ENCODE measurements at places on chromosomes 16 and 17. TPM values are rescaled to one million over a fixed set of nuclear protein-coding genes. Genes with fewer than 3 reads are reported as not detected.

Gene SBK1
- not detected for total RNA-seq

DNA sequence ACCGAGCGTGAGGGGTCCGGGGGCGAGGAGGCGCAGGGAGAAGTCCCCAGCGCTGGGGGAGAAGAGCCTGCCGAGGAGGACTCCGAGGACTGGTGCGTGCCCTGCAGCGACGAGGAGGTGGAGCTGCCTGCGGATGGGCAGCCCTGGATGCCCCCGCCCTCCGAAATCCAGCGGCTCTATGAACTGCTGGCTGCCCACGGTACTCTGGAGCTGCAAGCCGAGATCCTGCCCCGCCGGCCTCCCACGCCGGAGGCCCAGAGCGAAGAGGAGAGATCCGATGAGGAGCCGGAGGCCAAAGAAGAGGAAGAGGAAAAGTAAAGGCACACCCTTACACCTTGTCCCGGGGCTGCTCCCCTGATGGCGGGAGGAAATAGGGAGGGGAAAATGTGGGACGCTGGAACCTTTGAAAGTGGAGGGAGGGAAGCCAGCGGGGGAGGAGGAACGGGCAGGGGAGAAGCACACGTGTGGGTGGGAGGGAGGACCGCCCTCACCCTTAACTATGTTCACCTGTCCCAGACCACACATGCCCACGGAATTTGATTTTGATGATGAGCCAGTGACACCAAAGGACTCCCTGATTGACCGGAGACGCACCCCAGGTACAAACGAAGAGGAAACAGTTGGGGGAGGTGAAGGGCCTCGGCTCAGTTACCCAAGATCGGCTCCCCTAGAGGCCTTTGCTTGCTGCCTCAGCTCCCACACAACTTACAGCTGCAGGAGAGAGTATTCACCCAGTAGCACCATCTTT lies 916 bp downstream of the PAGR1 start:
- no peaks in the 10 kb centered on the region for H3K27me3 ChIP-seq
- H3K36me3 ChIP-seq, result peaks cover 18% of the 10 kb centered on the region
- H3K4me1 ChIP-seq, result peaks cover 6% of the 10 kb centered on the region
- H3K4me3 ChIP-seq, result peak overlapping the region; percentile 62

DNA sequence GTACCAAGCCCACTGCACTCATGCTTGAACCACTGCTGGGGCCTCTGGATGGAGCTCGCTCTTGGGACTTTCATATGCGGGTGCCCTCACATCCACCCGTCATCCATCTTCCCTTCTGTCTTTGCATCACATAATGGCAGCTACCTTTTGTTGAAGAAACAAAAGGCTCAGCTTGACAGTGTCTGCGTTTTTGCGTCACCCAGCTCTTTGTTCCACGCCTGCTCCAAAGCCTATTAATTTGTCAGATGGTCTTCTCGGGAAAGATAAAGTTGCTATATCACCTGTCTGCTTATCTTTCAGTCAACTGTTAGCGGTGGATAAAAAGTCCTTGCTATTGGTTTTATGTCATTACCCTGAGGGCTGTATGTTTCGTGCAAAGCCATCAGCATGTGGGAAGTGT lies 18.1 kb upstream of the BCO1 start:
- H3K27me3 ChIP-seq, result no peaks in the 10 kb centered on the region
- H3K4me1 ChIP-seq, result no peaks in the 10 kb centered on the region
- no peak for DNase-seq
- H3K27ac ChIP-seq, result no peak overlapping the region
- no peaks in the 10 kb centered on the region for H3K36me3 ChIP-seq

GRCh38 chr16:50093607-50094539 lies 28.1 kb downstream of the HEATR3 start:
- no peaks in the 10 kb centered on the region for H3K27me3 ChIP-seq
- peaks cover 27% of the 10 kb centered on the region for H3K36me3 ChIP-seq
- no peaks in the 10 kb centered on the region for H3K4me1 ChIP-seq
- H3K27ac ChIP-seq, result no peak overlapping the region
- H3K4me3 ChIP-seq, result no peak overlapping the region

Gene SOCS1
- total RNA-seq, result 1.8 TPM

- H3K4me1 ChIP-seq, result peaks cover 16% of the 10 kb centered on the region
- DNase-seq, result no peak
- H3K4me3 ChIP-seq, result no peak overlapping the region
- H3K27me3 ChIP-seq, result no peaks in the 10 kb centered on the region
- H3K36me3 ChIP-seq, result peaks cover 59% of the 10 kb centered on the region
- no peak overlapping the region for H3K27ac ChIP-seq
These were observed 9.8 kb downstream of the TMEM208 start for GRCh38 chr16:67236563-67237395.

DNA sequence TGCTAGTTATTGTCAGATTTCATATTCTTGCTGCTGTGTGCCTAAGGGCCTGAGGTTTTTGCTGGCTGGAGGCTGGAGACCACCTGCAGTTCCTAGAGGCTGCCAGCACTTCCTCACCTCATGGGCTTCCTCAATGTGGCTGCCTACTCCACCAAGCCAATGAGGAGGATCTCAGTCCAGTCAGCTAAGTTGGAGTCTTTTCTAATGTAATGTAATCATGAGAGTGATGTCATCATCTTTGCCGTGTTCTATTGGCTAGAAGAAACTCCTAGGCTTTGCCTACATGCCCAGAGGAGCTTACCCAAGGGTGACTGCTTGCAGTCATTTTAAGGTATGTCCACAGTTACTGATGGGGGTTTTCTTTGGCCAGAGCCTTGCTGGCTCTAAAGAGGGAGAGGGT lies 53.0 kb downstream of the SOCS3 start:
- H3K27ac ChIP-seq, result no peak overlapping the region
- no peaks in the 10 kb centered on the region for H3K36me3 ChIP-seq
- H3K4me1 ChIP-seq, result no peaks in the 10 kb centered on the region
- no peak for DNase-seq

GRCh38 chr16:13906168-13907089 lies 13.5 kb upstream of the ERCC4 start:
- no peaks in the 10 kb centered on the region for H3K36me3 ChIP-seq
- no peak overlapping the region for H3K4me3 ChIP-seq
- DNase-seq, result no peak
- no peaks in the 10 kb centered on the region for H3K27me3 ChIP-seq

DNA sequence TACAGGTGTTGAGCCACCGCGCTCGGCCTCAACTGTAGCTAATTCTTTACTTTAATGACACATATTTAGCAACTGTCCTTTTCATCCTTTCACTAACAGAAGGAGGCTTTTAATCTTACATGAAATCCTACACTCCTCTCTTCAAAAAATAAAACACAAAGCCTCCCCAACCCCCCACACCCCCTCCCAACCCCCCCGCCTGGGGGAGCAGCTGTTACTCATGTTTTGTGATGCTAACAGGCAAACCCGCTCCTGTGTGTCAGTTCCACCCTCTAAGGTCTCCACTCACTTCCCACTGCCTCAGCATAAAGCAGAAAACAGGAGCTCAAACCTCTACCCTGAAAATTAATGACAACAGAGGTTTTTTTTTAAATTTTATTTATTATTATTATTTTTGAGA lies 55.4 kb upstream of the SLC25A19 start:
- H3K4me3 ChIP-seq, result no peak overlapping the region
- H3K27ac ChIP-seq, result no peak overlapping the region
- H3K36me3 ChIP-seq, result no peaks in the 10 kb centered on the region
- DNase-seq, result no peak

DNA sequence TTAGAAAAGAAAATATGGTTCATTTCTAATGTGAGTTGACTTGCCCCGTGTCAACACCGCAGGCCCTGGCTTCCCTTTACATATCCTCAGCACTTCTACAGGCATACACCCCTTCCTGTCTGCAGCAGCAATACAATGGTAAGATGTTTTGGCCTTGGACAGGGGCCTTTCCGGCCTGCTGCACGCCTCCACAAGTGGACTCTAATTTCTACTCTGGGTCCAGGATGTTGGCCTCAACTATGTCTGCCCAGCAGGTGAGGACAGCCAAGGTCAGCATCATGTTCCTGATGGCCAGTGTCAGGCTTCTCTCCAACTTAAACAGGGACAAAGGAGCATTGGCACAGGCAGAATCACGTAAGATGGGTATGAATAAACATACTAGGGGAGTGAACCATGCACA lies 11.0 kb downstream of the C17orf67 start:
- no peak for DNase-seq
- H3K36me3 ChIP-seq, result no peaks in the 10 kb centered on the region
- H3K27ac ChIP-seq, result no peak overlapping the region
- no peak overlapping the region for H3K4me3 ChIP-seq
- H3K27me3 ChIP-seq, result no peaks in the 10 kb centered on the region

Gene GJC1
- total RNA-seq, result 9.9 TPM

GRCh38 chr17:75720656-75721462 lies at the start of gene ITGB4:
TSS of gene ITGB4 (plus strand) at chr17:75721459. CDS start at chr17:75724704, 3,245 bp downstream.
- no peak for DNase-seq
- H3K36me3 ChIP-seq, result no peaks in the 10 kb centered on the region
- peak within 1 kb of the TSS; percentile 50 for H3K4me3 ChIP-seq
- H3K4me1 ChIP-seq, result no peaks in the 10 kb centered on the region
- H3K27ac ChIP-seq, result no peak within 1 kb of the TSS

DNA sequence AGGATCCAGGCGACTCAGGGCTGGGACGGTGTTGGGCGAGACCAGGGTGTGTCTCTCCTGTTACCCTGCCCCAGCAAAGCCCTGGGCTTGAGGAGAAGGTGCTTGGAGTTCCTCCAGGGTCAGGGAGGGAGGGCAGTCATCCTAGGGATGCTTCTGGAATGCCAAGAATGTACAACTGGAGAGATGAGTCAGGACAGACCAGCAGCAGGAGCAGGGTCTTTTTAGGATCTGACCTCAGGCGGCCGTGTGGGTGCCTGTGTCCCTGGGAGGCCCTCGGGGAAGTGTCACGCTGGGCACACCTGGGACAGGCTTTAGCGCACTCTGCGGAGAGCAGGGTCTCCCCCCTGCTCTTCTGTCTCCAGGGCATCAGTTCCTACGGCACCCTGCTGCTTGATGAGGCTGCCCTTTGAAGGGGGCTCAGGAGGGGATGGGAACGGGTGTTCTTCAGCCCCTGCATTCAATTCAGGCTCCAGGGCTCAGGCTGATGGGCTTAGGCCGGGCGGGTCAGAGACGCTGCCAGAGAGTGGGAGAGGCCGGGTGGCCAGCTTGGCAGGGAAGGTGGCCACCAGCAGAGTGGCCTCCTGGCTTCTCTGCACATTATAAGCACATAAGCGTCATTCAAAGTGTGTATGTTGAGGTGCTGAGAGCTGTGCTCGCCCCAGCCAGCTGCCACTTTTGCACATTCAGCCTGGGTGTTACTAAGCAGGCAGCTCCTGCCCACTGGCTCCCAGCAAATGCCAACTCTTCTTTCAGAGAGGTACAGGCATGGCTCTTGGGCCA lies 8.4 kb upstream of the MTSS2 start:
- H3K27me3 ChIP-seq, result no peaks in the 10 kb centered on the region
- peaks cover 77% of the 10 kb centered on the region for H3K4me1 ChIP-seq
- H3K4me3 ChIP-seq, result no peak overlapping the region
- H3K27ac ChIP-seq, result peak overlapping the region; percentile 97

- no peaks in the 10 kb centered on the region for H3K36me3 ChIP-seq
- no peak for DNase-seq
- H3K4me1 ChIP-seq, result peaks cover 2% of the 10 kb centered on the region
- H3K27ac ChIP-seq, result no peak overlapping the region
- H3K27me3 ChIP-seq, result no peaks in the 10 kb centered on the region
These were observed 6.0 kb upstream of the TLCD3A start for GRCh38 chr17:726271-726919.

Gene TOM1L2
- 39.0 TPM for total RNA-seq

Gene COPS3
- 36.6 TPM for total RNA-seq

Gene ESRP2
- total RNA-seq, result not detected

- peaks cover 10% of the 10 kb centered on the region for H3K4me1 ChIP-seq
- DNase-seq, result no peak
- H3K27ac ChIP-seq, result no peak overlapping the region
- no peaks in the 10 kb centered on the region for H3K36me3 ChIP-seq
- H3K27me3 ChIP-seq, result no peaks in the 10 kb centered on the region
These were observed 3.7 kb upstream of the ERN1 start for GRCh38 chr17:64133546-64134215.

DNA sequence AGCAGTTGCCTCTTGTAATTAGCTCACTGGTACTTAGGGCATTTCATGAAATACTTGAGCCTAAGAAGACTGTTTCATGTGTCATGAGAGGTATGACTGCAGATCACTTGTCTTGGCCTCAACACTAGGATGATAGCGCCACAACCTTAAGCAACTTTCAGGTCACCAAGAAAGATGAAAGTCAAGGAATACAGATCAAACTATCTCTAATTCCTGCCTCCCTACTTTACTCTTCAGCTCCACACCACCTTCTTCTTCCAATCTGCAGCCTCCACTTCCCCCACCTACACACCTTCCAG lies 28.0 kb downstream of the GNA13 start:
- no peaks in the 10 kb centered on the region for H3K27me3 ChIP-seq
- DNase-seq, result no peak
- H3K4me3 ChIP-seq, result no peak overlapping the region
- no peak overlapping the region for H3K27ac ChIP-seq
- H3K4me1 ChIP-seq, result no peaks in the 10 kb centered on the region

Gene TMEM106A
- total RNA-seq, result 18.5 TPM

DNA sequence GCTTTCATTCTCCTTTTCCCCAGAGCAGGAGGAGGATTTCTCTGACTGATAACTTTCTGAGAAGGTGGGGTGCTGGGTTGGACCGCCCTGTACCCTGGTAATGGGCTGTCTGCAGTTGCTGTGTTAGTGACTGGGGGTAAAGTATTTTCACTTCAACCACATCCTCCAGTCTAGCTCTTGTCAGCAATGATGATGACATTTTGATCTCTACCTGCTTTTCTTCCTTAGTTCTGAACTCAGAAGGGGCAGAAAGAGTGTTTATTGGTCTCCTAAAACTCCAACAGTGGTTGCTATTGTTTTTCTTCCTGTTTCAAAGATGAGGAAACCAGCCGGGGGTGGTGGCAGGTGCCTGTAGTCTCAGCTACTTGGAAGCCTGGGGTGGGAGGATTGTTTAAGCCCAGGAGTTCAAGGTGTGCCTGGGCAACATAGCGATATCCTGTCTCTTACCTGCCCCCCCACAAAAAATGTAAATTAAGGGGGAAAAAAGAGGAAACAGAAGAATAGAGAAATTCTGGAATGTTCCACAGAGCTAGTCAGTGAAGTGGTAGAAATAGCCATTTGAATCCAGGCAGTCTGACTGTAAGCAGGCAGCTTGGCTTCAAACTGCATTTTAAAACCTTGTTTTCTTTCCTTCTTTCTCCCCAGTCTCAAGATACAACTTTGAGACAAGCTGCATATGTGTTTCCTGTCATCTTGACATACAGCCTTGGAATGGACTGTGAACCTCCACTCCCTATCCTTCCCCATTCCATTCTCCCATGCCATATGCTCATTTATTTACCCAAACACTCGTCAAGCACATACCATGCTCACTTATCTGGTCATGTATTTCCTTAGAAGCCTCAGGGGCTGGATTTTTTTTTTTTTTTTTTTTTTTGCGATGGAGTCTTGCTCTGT lies 3.3 kb upstream of the N4BP1 start:
- H3K4me3 ChIP-seq, result no peak overlapping the region
- H3K27me3 ChIP-seq, result no peaks in the 10 kb centered on the region
- no peak overlapping the region for H3K27ac ChIP-seq
- no peaks in the 10 kb centered on the region for H3K36me3 ChIP-seq
- H3K4me1 ChIP-seq, result peaks cover 16% of the 10 kb centered on the region

GRCh38 chr17:7475764-7476422 lies 3.5 kb downstream of the ZBTB4 start:
- H3K27me3 ChIP-seq, result no peaks in the 10 kb centered on the region
- no peak overlapping the region for H3K4me3 ChIP-seq
- H3K27ac ChIP-seq, result peak overlapping the region; percentile 100
- H3K36me3 ChIP-seq, result no peaks in the 10 kb centered on the region
- H3K4me1 ChIP-seq, result peaks cover 14% of the 10 kb centered on the region
- peak; percentile 79 for DNase-seq
